ENCODE measurements at places on chromosomes 12 and 14.
A peak's percentile ranks its signal among the peaks of the same experiment; 100 is the strongest.

DNA sequence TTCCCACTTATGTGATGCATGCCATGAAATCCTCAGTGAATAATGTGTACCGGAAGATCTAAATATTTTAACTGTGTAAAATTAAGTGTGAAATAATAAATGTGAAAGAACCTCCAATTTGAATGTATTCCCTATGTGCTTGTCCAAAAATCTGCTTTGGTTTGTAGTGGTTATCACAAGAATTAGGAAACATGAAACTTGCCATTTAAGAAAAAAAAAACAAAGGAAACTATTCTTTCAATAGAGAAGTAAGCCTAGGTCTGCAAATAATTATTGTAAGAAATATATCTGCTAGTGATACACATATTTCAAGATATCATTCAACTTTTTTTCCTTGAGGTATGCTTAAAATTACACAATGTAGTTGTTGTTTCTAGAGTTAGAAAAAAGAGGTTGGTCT lies 500.4 kb downstream of the SLC6A15 start:
- no peak for DNase-seq

- DNase-seq, result no peak
Measured at GRCh38 chr14:92481811-92482555, 31.6 kb upstream of the RIN3 start.

GRCh38 chr14:34254031-34254430 lies 208.0 kb downstream of the SPTSSA start:
- DNase-seq, result no peak

DNA sequence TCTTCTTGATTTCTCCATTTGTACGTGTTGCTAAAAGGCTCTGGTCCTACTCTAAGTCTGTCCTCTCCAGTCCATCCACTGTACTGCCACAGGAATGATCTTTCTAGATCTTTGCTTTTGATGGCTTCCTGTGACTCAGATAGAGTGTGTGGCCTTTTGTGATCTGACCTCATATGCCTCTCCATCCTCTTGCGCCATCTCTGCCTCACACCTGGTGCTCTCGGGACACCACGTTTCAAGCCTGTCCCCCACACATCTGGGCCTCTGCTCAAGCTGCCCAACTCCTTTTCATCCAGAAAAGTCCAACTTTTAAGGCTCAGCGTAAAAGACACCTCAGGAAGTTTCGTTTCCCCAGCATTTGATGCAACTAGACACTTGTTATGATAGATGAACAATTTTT lies 39.0 kb downstream of the DCAF4 start:
- DNase-seq, result no peak

DNA sequence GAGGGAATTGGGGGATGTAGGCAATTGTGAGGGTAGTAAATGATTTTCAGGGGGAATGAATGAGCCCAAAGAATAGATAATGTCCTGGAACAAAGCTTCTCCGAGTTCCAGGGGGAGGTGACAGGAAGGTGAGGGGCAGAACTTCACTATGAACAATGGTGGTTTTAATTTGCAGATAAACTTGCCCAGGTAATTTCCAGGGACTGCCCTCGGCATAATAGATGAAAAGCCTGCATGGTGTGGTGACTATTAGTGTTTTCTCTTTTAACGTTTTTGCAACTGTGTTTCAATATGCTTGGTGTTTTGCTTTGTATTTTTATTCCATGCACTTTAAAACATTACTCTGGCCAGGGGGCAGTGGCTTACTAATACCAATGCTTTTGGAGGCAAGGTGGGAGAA lies 325.2 kb upstream of the RGS6 start:
- no peak for DNase-seq

GRCh38 chr12:19387161-19387560 lies 52.1 kb upstream of the AEBP2 start:
- no peak for DNase-seq

GRCh38 chr12:41367726-41368405 lies 179.7 kb downstream of the PDZRN4 start:
- DNase-seq, result no peak

DNA sequence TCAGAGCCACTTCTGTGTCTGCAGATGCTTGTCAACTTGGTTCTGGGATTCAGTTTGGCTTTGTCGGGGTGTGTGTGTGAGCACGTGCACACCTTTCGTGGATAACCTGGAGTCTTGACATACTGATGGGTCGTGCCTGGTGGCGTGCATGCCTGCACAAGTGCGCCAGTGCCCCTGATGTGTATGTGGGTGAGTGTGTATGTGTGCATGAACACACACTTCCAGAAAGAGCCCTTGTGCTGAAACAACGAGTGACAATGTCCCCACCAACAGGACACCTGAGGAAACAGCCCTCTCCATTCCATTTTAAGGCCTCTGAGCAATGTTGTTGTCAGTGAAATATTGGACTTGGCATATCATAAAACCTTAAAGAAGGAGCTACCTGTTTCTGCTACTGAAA lies 53.9 kb downstream of the SMUG1 start:
- peak; percentile 67 for DNase-seq

GRCh38 chr12:30982413-30982812 lies 55.9 kb downstream of the TSPAN11 start:
- no peak for DNase-seq

DNA sequence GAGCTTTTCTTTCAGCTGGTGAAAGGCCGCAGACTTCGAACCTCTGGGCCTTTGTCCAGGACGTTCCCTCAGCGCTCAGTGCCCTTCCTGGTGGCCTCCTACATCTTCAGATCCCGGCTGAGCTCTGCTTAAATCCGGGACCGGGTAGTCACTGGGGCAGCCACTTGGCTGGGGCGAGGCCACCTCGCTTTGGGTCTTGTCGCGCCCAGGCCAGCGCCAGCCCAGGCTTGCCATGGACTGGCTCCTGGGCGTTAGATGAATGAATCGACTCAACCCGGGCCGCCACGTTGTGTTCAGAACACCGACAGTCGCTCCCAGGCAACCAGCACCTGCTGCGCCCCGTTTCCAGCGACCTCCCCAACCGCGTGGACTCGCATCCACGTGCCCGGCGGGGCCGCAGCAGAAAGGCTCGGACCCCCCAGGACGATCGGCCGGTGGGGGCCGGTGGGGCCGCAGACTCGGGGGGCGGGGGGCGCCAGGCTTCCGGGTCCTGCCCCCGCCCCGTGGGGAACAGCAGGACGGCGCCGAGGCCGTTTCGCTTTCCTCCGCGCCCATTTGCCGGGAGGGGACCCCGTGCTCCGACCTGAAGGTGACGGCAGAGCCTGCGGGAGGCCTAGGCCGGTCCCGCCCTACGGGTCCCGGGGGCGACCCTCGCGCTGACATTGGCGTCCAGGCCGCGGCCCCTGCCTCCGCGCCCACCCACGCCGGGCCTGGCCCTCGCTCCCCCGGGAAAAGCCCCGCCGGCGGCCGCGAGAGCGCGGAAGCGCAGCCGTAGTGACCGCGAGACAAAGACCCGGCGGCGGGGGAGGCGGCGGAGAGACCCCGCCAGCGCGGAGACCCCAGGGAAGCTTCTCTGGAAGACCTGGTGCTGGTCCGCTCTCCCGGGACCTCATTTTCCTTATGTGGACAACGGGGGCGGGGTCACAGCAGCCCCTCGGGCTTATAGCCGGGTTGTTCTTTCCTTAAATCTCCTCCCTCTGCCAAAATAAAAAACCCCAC lies 37.3 kb upstream of the RCOR1 start:
- no peak for DNase-seq

DNA sequence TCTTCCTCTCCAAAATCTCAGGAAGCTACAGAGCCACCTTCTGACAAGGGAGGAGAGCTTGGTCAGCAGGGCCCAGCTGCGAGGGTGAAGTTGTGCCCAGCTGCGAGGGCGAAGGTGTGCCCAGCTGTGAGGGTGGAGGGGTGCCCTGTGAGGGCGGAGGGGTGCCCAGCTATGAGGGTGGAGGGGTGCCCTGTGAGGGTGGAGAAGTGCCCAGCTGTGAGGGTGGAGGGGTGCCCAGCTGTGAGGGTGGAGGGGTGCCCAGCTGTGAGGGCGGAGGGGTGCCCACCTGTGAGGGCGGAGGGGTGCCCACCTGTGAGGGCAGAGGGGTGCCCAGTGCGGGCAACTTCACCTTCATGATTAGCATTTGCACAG lies 20.4 kb upstream of the TTC7B start:
- no peak for DNase-seq
